Body of pancreas (tissue), 4 donors: ENCODE measurements at places on chromosomes 6 and 20.

GRCh38 chr20:60053125-60053817 lies 95.0 kb downstream of the CDH26 start:
- no peaks in the 10 kb centered on the region for H3K27me3 ChIP-seq
- no peak overlapping the region for H3K27ac ChIP-seq
- no peak overlapping the region for H3K4me3 ChIP-seq
- peaks cover 9% of the 10 kb centered on the region for H3K4me1 ChIP-seq

DNA sequence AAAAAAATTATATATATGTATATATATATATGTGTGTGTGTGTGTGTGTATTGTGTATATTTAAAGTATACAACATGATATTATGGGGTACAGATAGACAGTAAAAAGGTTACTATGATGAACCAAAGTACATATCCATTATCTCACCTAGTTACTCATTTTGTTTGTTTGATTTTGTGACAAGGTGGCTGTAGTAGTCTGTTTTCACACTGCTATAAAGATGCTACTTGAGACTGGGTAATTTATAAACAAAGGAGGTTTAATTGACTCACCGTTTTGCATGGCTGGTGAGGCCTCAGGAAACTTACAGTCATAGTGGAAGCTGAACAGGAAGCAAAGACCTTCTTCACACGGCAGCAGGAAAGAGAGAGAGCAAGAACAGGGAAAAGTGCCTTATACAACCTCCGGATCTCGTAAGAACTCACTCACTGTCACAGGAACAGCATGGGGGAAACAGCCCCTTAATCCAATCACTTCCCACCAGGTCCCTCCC lies 30.2 kb upstream of the DACT2 start:
- no peak overlapping the region for H3K27ac ChIP-seq
- no peak overlapping the region for H3K4me3 ChIP-seq
- no peaks in the 10 kb centered on the region for H3K27me3 ChIP-seq
- H3K36me3 ChIP-seq, result no peaks in the 10 kb centered on the region
- H3K4me1 ChIP-seq, result no peaks in the 10 kb centered on the region
- DNase-seq, result no peak

DNA sequence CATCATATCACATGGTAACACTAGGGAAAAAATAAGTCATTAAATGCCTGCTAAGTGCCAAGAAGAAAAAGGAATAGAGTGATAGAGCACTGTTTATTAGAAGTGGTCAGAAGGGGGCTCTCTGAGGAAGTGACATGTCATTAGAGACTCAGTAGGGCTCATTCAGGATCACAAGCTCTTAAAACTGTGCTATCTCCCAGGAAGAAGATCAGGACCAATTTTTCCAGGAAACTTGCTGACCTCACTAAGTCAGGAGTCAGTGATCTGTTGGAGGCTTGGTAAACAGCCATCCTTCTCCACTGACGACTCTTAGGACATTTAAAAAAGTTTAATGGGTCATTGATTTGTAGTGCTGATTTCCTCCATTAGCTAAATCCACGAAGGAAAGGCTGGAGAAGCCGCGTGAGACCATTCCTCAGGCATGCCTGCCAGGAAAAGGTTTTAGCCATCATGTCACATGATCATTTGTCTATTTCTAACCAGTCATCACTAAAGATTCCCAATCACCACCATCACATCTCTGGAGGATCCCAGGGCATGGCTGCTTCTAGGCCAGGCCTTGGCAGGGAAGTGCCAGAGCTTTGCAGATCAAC lies 5.9 kb upstream of the PTPN1 start:
- H3K36me3 ChIP-seq, result no peaks in the 10 kb centered on the region
- no peak for DNase-seq
- H3K27ac ChIP-seq, result peak overlapping the region; percentile 3
- H3K4me1 ChIP-seq, result peaks cover under 1% of the 10 kb centered on the region

- no peaks in the 10 kb centered on the region for H3K36me3 ChIP-seq
- H3K4me1 ChIP-seq, result no peaks in the 10 kb centered on the region
- no peaks in the 10 kb centered on the region for H3K27me3 ChIP-seq
- no peak overlapping the region for H3K27ac ChIP-seq
- H3K4me3 ChIP-seq, result no peak overlapping the region
Observed at GRCh38 chr6:166499350-166500163, 86.9 kb downstream of the RAMACL start.
